ENCODE measurements at places on chromosomes 2 and 18.

- no peak for DNase-seq
Measured at GRCh38 chr18:63113899-63114565, 205.5 kb downstream of the BCL2 start.

GRCh38 chr18:77153404-77153803 is 20.8 kb upstream of the MBP start:
- DNase-seq = no peak

- DNase-seq = no peak
Measured at GRCh38 chr2:103005393-103005792, 243.6 kb downstream of the TMEM182 start.

GRCh38 chr18:31680831-31681568 is 3.4 kb downstream of the B4GALT6 start:
- no peak for DNase-seq

DNA sequence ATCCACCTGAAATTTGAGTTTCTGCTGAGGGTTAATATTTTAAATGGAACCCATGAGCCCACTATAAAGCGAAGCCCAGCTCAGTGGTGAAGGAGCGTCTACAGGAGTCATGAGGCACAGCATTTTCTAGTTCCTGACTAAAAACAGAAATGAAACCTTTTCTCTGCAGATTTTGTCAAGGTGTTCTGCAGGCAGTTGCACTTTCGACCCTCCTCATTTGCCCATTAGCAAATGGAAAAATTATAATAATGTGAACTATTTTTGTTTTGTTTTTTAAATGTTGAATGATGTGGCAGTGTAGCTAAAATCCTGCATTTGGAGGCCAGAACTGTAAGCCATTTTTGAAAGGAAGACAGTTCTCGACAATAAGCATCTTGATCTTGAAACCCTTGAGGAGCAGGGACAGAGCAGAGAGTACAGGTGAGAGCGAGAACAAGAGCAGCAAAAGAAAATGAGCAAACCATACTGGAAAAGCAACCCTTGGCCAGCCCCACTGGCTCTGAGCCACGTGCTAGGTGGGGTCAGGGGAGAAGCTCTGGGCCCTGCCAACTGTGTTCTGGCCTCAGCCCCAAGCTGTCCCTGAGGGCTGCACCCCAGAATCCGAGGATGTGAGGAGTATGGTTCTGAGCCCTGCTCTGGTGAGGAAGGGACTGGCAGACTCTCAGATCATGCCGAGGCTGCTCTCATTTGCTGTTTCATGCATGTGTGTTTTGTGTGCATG is 26.4 kb upstream of the COPS8 start:
- no peak for DNase-seq

DNA sequence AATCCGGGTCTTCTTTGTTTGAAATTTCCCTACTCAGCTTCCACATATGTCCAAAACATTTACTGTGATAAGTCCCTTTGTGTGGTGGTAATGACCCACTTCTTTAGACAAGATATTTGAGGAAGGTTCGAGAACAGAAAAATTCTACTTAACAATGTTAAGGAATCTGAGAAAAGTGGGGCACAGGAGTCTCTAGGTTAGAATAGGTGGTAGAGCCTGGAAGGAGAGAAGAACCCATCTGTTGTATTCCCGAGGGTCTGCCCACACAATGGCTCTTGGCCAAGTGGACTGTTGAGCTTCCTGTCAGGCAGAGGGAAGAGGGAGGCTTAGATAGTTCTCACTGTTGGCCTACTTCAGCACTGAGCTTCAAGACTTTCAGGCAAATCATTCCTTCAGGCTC is 4.3 kb downstream of the IGFBP2 start:
- DNase-seq = no peak

DNA sequence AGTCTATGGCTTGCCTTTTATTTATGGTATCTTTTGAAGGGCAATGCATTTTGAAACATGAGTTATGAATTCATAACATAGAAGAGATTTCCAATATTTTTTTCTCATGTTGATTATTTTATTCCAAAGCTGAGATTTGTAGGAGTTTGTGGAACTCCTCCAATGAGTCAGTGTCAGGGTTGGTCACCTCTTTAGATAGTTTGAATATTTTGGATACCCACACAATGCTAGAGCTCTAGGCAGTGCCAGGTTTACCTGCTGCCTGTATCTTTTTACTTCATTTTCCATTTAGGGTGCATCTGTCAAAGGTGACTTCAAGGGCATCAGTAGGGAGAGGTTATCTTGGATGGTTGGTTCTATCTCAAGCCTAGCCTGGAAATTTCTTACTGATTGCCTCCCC is 152.7 kb downstream of the CERS6 start:
- no peak for DNase-seq

GRCh38 chr2:216082117-216082711 is 495 bp downstream of the TMEM169 start:
- DNase-seq = no peak

DNA sequence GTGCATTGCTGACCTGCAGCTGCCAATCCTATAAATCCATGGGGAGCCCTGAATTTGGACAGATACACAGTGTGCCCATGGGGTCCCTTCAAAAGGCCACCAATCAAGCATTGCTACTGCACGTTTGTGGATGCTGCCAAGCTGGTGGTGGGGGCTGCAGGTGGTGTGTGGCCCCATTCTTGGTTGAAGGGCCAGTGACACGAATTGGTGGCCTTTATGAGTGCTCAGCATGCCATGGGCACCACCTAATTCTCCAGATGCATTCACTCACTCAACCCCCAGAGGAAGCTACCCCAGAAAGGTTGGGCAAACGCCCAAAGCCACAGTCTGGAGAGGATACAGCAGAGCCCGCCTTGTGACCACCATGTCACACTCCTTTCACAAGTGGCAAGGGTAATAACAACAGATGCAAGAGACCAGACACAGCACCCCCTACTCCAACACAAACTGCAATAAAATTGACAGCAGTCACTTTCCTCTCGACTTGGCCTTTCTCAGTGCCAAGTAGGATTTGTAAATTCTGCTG is 27.1 kb downstream of the MC2R start:
- no peak for DNase-seq

DNA sequence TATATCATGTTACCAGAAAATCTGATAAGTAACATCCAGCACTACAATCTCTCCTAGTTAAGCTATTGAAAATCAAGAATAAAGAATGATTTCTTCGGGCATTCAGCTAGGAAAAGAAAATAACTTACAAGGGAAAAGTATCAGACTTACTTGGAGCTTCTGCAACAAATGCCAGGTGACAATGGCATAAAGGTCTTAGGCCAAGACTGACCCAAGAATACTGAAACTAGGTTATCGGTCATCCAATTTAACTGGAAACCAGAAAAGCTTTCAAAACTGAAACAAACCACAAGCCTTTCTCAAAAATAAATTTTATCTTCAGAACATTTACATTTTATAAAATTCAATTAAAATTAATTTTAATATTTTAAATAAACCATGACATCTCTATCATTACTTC is 214.0 kb upstream of the CCDC68 start:
- DNase-seq = no peak

GRCh38 chr2:68909793-68910674 is 38.8 kb upstream of the BMP10 start:
- peak; percentile 38 for DNase-seq

- no peak for DNase-seq
Measured at GRCh38 chr2:73134471-73134870, 21.7 kb upstream of the RAB11FIP5 start.

DNA sequence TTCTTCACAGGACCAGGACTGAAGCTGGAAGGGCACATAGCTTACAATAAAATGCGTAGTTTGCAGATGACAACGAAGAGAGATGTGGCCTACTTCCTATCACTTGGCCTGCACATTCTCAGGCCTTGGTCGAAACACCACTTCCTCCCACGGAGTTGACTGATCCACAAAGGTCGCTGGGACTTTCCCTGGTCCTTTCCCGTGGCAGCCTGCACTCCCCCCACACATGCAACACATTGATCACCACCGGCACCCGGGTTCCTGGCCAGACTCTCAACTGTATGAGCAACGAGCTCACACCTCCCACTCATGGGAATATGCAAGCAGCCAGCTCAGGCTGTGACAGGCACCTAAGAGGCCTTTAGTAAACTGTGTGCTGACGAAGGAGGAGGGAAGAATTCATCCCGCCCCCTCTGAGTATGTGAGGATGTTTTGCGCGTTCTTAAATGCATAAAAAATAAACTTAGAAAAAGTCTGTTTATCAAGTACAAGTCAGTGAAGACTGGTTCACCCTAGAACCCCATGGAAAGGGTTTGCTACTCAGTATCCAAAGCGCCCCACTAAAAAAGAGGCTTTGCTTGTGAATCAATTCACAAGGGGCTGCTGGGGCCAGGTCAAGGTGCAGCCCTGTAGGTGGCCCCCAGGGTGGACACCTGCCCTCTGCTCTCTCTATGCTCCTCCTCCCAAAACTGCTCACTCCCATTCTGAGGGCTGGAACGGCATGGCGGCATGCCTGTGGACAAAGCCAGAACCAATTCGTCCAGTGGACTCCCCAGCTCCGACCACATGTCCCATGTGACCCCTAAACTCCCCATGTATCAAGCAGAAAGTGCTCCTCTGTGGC is 154.3 kb downstream of the EIPR1 start:
- DNase-seq = no peak

DNA sequence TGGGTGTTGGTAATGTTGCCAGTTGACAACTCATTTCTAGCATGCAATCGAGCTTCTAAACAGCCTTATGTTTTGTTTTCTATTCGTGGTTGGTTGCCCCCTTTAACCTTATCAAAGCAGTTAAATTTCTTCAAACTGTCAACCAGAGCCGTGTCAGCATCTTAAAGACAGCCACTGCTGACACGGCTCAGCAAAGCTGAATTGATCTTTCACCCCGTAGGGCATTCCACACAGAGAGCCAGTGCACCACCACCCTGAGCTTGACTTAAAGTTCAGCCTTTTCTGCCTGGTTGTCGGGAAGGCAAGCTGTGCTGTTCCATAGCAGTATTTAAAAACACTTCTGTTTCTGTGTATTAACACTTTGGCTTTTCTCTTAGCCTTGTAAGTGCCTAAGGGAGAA is 355.0 kb upstream of the CHST9 start:
- DNase-seq = no peak

GRCh38 chr18:58640891-58641610 is 12.2 kb upstream of the ALPK2 start:
- no peak for DNase-seq

DNA sequence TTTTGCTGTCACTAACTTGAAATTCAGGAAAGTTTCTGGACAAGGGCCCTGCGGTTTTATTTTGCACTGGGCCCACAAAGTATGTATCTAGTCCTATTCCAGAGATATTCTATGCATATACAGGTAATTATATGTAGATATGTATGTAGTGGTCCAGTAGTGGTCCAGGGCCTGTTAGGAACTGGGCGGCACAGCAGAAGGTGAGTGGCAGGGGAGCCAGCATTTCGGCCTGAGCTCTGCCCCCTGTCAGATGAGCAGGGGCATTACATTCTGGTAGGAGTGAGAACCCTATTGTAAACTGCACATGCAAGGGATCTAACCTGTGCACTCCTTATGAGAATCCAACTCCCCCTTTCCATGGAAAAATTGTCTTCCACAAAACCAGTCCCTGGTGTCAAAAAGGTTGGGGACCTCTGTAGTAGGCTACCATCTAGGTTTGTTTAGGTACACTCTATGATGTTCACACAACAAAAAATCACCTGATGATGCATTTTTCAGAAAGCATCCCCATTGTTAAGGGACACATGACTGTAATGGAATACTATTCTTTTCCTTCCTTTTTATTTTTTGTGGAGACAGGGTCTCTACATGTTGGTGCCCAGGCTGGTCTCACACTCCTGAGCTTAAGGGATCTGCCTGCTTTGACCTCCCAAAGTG is 2.8 kb upstream of the PPP4R3B start:
- DNase-seq = no peak

GRCh38 chr2:8851811-8852560 is 14.6 kb upstream of the KIDINS220 start:
- DNase-seq = no peak

DNA sequence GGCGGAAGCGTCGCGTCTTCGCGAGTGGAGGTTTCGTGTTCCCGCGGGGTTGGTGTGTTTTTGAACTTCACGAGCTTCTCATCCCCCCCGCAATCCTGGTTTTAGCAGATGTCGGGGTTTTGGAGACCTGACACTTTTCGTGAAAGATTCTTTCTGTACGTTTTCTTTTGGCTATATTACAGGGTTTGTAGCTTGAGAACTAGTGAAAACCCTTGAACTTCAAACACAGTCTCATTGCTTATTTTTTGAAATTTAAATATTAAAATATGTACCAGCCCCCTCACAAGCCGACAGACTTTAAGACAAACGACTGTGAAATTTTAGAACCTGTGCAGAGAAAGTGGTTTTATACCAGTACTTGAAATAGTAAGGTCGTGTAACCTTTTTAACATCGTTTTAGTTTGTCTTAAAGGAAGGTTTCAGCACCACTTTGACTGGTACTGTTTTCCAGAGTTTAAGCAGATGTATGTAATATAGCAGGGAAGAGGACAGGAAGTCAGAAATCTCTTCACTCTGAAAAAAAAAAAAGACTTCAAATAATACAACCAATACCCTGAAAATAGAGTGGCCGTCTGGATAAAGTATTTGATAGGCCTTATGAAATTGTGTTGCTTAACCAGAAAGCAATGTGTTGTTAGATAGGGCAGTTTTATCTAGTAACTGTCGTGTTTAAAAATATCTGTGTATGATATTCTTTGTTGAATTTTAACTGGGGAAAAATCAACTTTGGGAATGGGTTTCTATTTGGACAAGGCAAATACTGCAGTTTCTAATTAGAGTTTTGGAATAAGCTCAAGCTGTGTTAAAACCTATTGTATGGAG is 1.4 kb downstream of the SPATS2L start:
- DNase-seq = no peak

DNA sequence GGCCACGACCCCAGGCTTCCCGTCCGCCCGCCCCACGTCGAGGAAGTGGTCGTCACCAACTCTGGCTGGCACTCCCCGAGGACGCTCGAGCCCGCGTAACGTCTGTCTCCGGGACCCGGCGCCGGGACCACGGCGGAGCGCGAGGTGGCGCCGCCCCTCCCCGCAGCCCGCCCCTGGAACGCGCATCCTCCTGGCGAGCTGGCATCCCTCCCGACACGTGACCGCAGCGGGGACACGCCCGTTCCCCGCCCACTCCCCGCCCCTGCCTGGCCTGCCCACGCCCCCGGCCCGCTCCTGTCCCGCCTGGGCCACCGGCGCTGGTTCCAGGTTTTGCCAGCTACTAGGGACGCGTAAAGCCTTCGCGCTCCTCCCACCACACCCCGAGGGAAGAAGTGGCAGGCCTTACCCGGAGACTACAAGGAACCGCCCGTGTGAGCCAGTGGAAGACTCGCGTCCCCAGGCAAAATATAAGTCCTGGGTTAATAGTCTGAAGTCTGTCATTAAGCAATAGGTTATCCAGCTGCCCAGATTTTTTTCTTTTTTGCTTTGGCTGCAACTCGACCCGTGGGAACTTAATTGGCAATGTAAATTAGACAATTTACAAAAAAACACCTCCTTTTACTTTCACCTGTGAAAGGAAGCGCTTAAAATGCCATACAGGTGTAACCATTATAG is at the start of gene OSBPL1A:
Gene OSBPL1A, minus strand, starts transcription at position 131 of the 675 bp plus-strand sequence. CDS start 20,291 bp downstream, outside the sequence.
- DNase-seq = peak; percentile 96

GRCh38 chr2:241463276-241464135 is 44.9 kb downstream of the STK25 start:
- DNase-seq = no peak

- DNase-seq = no peak
Measured at GRCh38 chr2:190412966-190413365, 4.8 kb downstream of the MFSD6 start.

Measured in GF-D8 (cell line).